ENCODE measurements at places on chromosomes 1 and 21.

- no peak for DNase-seq
These were observed 37.8 kb upstream of the GADD45A start for GRCh38 chr1:67647036-67647798.

DNA sequence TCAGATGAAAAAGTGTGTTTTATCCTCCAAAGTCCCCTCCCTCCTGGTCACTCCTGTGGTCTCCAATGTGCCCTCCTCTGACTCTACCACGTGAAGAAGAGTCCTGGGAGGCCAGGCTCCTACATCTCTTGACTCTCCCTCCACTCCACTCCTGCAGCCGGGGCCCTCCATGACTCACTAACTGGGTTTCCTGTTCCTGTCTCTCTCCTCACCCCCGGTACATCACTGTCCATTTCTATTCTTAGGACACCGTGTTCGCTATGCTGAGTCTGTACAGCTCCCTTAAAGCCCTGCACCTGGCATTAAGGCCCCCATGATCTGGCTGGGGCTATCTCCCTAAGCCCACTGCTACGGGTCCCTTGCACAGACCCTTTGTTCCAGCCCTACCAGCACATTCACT lies 93.4 kb downstream of the BCAR3 start:
- DNase-seq = no peak

- no peak for DNase-seq
These were observed 10.1 kb upstream of the RHOU start for GRCh38 chr1:228725178-228725577.

DNA sequence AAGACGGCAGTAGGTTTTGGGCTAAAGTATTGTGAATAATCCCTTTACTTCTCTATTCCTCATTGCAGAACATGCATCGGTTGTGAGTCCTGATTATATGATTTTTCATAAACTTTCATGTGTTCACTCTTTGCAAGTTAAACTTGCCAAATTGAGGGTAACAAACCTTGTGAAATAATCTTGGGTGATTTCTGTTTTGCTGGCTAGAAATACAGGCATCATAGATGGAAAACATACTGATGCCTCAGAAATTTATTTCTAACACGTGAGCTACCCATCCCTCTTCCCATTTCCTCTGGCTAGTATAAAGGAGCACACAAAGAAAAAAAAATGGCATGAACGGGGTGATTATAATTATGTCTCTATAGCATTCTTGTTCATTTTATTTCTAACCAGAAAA lies 39.6 kb downstream of the RGS5 start:
- DNase-seq = no peak

DNA sequence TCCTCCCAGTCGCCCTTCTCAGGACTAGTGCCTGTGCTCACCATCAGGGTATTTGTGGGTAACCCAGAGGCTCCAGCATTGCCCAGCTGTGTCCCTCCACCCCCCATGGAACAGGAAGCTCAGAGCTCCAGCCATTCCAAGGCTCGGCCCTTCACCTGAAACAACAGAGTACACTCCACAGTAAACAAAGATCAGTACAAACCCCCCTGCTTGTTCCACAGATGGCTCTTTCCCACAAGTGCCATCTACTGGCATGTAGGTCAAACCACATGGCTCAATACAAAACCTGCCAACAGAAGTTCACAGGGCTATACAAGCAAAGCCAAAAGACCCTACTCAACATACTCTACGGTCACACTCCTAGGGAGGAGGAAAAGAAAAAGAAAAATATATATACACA lies 258.7 kb downstream of the AGBL4 start:
- no peak for DNase-seq
